ENCODE measurements at places on chromosomes 2 and 18.

- no peak for DNase-seq
These were observed 344.9 kb downstream of the TSN start for GRCh38 chr2:122100346-122100745.

DNA sequence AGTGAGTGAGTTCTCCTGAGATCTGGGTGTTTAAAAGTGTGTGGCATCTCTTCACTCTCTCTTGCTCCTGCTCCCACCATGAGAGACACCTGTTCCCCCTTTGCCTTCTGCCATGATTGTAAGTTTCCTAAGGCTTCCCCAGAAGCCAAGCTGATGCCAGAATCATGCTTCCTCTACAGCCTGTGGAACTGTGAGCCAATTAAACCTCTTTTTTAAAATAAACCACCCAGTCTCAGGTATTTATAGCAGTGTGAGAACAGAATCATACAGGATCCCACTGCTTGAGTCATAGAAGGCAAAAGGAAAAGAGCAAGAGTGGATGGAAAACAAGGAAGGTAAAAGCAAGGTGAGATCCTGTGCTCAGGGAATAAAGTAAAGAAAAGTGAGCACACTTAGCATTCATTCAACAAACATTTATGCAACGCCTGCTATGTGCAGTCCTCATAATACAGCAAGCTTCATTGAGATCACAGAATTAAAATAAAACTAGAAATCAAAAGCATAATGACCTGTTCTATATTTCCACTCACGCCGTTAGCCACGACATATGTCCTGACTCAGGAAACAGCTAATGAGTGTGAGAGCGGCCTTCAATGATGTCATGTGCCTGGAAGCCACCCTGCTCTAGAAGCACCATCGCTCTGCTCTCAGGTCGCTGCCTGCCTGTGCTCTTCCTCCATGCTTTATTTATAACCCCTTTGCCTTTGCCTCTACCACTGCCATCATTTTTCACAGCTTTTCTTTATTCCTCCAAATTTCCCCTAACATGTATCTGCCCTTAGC is 11.3 kb upstream of the COPS8 start:
- DNase-seq: no peak

DNA sequence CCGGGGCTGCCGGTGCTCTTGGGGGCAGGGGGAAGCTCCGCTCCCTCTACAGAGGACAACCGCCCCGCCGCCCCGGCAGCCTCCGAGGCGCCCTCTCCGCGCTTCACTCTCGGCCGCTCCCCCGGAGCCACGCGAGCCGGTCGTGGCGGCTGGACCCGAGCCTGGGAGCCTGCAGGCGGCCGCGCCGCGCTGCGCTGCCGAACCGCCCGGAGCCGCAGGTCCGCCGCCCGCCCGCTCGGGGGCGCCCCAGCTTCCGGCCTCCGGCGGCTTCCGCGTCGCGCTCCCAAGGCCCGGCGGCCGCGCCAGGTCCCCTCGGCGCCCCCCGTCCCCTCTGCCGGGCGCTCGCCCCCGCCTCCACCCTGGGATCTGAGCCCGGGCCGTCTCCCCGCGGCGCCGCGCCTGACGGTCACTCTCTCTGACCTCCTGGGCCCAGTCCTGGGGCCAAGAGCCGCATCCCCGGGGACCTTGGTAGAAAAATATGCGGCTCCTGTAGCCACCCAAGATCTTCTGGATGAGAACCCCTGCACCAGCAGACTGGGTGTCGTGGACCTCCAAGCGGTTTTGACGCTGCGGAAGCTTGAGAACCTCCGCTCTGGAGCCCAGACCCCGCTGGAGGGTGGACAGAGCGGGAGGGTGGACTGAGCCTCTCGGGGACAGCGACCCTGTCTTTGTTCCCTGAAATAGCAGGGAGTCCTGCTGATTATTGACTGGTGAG is 44.3 kb downstream of the SERTAD2 start:
- DNase-seq: no peak

DNA sequence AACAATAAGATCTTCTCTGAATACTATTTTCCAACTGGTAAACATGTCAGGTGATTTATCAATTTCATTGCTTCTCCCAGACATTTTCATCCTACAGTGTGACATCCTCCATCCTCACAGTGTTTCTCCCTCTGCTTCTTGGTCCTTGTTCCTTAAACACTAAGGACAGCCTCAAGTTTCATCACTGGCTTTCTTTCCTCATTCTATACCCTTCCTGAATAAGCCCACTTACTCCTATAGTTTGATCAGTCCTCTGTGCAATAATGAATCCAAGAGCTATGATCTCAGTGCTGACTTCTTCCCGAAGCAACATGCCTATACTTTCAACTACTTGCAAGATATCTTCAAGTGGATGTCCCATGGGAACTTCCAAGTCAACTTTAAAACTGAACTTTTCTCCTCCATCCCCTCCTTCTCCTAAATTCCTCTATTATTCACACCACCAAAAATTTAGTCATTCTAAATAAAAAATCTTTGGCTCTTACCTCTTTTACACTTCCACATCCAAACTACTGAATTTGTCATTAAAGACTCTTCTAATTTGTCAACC is 87.6 kb downstream of the FAM228A start:
- no peak for DNase-seq

DNA sequence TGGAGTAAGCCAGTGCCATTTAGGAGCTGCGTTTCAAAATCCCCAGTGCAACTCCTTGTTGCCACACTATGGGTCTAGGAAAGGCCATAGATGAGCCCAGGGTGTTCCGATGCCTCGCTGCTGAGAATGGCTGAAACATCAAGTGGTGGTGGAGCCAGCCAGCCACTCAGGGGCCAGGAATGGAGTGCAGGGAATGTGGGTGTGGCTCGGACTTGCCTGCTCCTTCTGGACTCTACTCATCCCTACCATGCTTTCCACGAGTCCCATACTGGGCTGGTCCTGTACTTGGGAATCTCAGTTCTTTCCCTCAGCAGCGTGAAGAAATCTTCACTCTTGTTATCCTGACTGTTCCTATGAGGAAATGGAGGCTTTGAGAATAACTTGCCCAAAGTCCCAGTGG is 143.5 kb downstream of the INSIG2 start:
- no peak for DNase-seq

DNA sequence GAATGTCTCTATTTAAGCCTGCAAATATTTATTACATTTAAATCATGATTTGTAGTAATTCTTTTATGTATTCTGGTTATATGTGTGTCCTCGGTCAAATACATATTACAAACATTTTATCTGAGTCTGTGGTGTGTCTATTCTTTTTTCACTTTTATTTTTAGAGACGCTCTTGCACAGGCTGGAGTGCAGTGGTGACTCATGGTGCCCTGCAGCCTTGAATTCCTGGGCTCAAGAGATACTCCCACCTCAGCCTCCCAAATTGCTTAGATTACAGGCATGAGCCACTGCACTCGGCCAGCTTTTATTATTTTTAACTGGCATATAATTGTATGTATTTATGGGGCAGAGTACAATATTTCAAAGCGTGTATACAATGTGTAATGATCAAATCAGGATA is 47.5 kb downstream of the ARID5A start:
- no peak for DNase-seq

- no peak for DNase-seq
These were observed 234.2 kb downstream of the TCF4 start for GRCh38 chr18:55353806-55354205.

DNA sequence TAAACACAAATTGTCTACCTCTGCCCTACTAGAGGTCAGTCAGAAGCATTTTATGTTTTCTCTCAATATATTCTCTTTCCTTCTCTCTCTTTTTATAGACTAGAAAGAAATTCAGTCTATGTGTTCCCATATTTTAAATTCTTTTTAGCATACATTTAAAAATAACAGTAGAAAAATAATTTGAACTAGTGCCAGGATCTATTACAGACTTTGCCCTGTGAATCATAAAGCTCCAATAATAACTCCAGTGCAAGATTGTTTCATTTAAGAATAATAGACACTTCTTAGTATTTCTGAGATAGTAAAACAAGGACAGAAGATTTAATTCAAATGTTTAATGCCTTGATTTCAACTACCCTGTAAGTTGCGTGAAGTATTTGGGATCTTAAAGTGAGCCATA is 60.1 kb downstream of the ITGB6 start:
- no peak for DNase-seq

- no peak for DNase-seq
These were observed 22.2 kb upstream of the SOS1 start for GRCh38 chr2:39142904-39143605.

DNA sequence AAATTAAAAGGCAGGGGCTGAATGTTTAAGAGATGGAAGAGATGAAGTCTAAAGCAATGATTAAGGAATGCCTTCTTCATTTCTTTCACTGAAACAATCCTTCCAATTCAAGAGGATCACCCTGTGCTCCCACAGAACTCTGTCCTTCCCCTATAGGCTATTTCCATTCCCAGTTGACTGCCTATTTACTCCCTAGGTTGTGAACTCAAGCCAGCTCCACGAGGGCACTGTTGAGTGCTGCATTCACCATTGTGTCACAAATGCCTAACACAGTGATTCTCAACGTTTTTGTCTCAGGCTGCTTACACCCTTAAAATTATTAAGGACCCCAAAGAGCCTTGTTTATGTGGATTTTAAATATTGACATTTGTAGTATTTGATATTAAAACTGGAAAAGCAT is 112.4 kb downstream of the AOX1 start:
- DNase-seq: no peak

DNA sequence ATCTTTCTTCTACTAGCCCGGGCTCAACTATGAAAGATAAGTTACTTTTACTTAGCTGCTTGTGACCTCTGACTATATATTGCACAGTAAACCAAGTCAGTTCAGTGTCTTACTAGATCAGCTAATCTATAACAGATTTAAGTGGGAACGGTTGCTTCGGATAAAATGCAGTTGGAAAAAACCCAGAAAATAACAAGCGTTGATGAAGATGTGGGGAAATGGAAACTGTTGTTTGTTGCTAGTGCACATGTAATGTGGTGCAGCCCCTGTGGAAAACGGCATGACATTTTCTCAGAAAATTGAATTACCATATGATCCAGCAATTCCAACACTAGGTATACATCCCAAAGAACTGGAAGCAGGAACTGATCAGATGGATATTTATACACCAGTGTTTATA is 248.5 kb downstream of the PRKCE start:
- no peak for DNase-seq

GRCh38 chr18:62245699-62246098 is 58.6 kb downstream of the RELCH start:
- DNase-seq: no peak

GRCh38 chr2:225431105-225431863 is 31.8 kb downstream of the NYAP2 start:
- no peak for DNase-seq

DNA sequence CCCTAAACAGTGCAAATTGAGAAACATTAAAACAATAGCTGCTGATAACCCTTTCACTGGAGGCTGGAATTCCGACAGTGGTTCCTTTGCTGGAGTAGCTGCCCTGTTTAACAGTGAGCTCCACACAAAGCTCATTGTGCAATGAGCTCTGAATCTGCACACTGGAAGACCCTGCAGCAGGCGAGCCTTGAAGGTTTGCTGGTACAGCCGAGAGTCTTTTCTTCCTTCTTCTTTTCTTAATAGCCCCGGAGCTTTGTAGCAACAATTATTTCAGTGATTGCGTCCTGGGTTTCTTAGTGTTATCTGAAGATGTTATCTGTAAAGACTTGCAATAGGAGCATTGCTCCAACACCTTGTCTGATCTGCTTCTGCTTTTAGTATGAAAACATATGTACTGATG is 50.8 kb upstream of the CXCR4 start:
- no peak for DNase-seq

DNA sequence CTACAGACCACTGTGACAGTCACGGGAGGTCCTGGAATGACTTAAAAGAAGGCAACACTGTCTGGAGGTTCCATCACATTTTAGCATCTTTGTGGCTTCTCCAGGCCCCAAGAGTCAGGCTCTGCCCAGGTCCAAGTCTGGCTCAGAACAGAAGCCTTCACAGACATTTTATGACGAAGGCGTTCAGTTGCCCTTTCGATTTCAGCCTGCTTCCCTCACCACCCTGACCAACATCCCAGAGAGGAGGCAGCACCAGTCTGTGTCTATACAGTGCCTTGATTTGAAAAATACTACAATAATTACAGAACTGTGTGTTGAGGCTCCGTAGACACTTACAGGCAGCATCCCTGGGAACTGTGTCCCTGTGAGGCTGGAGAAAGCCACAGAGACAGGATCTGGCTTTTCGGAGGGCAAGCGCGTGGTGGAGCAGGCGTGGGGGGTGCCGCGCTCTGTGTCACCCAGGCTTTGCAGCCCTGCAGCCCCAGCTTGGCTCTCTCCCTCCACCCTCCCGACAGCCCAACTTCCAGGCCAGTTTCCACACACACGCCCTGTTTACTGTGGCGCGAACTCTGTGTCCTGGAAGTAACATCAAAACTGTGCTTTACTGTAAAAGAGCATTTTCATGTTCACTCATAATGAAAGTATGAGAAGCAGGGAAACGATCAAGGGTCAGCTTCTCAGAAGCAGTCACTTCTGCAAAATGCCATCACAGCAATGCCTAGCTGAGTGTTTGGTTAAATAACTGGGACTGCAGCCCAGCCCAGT is 153.5 kb upstream of the ALKAL2 start:
- no peak for DNase-seq

DNA sequence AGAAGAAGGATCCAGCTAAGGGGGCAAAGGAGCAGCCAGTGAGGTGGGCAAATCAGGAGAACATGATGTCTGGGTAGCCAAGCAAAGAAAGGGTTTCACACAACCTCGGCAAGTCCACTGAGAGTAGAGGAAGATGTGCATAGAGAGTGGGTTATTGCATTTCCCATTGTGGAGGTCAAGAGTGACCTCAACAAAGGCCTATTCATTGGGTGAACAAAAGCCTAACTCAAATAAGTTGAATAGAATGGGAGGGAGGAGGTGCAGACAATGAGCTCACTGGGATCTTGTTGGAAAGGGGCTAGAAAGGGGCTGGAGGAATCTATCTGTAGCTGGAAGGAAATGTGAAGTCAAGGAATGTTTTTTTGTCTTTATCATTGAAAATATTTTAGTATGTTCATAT is 14.0 kb upstream of the PDCL3 start:
- DNase-seq: no peak

- no peak for DNase-seq
These were observed 135.8 kb downstream of the COPS8 start for GRCh38 chr2:237221443-237221842.

DNA sequence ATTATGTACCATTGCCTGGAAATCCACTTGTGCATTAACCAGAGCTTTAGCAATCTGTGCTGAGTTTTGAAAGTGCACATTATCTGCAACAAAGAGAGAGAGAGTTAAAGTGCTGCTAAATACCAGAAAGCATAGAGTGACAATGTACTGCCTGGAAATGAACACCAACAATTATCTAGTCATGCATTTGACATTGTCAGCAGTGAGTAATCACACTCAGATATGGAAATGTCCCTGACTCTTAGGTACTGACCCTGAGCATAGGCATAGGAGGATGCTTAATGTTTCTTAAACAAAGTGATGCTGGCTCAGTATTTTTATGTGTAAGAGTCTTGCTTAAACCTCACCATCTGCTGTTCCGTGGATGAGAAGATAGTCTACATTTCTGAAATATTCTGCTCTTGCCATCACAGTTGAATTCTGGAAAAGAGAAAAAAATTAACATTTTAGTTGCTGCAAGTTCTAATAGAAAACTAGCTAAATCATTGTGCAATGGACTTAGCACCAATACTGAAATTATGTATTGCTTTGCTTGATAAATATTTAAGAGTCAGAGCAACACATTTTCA is 20.8 kb upstream of the GCG start:
- no peak for DNase-seq

GRCh38 chr2:86189782-86190416 is 5.4 kb downstream of the IMMT start:
- DNase-seq: no peak

- no peak for DNase-seq
These were observed 447.6 kb upstream of the ID2 start for GRCh38 chr2:8234253-8234652.
